ENCODE measurements at places on chromosomes 6 and 20.

DNA sequence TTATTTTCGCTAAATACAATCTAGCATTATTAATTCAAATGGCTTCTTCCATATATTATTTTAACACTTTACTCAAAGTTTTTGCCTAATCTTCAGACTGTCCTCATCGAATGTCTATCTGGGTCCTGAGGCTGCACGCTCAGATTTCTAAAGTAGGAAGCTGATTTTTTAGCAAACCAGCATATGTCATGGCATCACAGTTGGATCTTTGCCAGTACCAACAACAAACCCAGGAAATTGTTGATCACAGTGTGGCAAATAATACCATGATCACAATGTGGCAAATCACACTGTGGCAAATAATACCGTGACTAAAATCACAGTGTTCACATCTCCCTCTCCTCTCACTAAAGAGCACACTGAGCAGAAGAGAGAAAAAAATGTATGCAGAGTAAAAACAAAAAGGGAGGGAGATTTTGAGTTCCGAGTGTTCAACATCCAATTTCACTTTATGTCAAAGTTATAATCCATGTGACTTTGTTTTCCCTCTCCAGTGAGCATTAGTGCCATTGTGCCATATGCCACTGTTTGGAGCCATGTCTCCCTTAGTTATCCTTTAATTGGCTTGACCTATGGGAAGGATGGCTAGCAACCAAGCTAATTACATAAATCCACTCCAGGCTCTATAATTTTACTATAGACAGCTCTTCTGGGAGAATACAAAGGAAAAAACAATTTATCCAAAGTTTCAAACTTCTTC lies 1059.6 kb downstream of the HACE1 start:
- no peak for DNase-seq
- no peaks in the 10 kb centered on the region for H3K4me1 ChIP-seq
- H3K27me3 ChIP-seq: no peaks in the 10 kb centered on the region
- H3K4me3 ChIP-seq: no peak overlapping the region
- no peaks in the 10 kb centered on the region for H3K36me3 ChIP-seq

GRCh38 chr6:157840261-157840660 lies 17.2 kb downstream of the SNX9 start:
- no peaks in the 10 kb centered on the region for H3K27me3 ChIP-seq
- no peak overlapping the region for H3K27ac ChIP-seq

- DNase-seq: no peak
- H3K4me1 ChIP-seq: no peaks in the 10 kb centered on the region
- H3K36me3 ChIP-seq: no peaks in the 10 kb centered on the region
- H3K27me3 ChIP-seq: no peaks in the 10 kb centered on the region
- no peak overlapping the region for H3K27ac ChIP-seq
These were observed 1009.7 kb upstream of the GJE1 start for GRCh38 chr6:141123049-141123448.

- peaks cover 19% of the 10 kb centered on the region for H3K4me1 ChIP-seq
- H3K36me3 ChIP-seq: no peaks in the 10 kb centered on the region
- no peak for DNase-seq
- no peaks in the 10 kb centered on the region for H3K27me3 ChIP-seq
These were observed 59.2 kb upstream of the CD93 start for GRCh38 chr20:23145281-23145700.

GRCh38 chr6:165823609-165824326 lies 160.7 kb upstream of the PDE10A start:
- H3K36me3 ChIP-seq: no peaks in the 10 kb centered on the region
- DNase-seq: no peak
- H3K27ac ChIP-seq: no peak overlapping the region
- peaks cover 3% of the 10 kb centered on the region for H3K27me3 ChIP-seq
- no peaks in the 10 kb centered on the region for H3K4me1 ChIP-seq
- H3K4me3 ChIP-seq: no peak overlapping the region

- no peak for DNase-seq
- no peaks in the 10 kb centered on the region for H3K36me3 ChIP-seq
- H3K4me1 ChIP-seq: no peaks in the 10 kb centered on the region
- no peak overlapping the region for H3K27ac ChIP-seq
These were observed 17.9 kb downstream of the ABHD12 start for GRCh38 chr20:25372584-25373336.

- no peaks in the 10 kb centered on the region for H3K36me3 ChIP-seq
- H3K4me1 ChIP-seq: peaks cover 10% of the 10 kb centered on the region
- H3K27me3 ChIP-seq: no peaks in the 10 kb centered on the region
- no peak overlapping the region for H3K4me3 ChIP-seq
- H3K27ac ChIP-seq: no peak overlapping the region
These were observed 366.4 kb downstream of the BTBD9 start for GRCh38 chr6:38273325-38273724.

DNA sequence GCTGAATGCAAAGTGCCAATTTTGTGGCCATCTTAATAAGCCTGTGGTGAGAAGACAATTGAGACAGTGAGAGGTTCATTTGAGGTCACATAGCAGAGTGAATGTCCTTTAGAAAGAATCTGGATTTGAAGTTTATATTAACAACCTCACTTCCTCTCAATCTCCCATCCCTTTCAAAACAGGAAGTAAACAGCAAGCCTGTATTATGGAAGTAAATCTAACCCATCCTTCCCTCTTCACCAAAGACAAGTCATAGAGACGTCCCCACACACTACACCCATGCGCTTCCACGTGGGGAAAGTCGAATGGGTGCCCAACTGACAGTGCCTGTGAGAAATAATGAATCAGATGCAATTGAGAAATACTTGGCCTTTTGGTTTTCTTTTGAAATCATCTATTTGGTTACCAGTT lies 28.8 kb upstream of the CCND3 start:
- no peaks in the 10 kb centered on the region for H3K27me3 ChIP-seq
- H3K4me1 ChIP-seq: peaks cover 64% of the 10 kb centered on the region
- DNase-seq: peak; percentile 31
- peak overlapping the region; percentile 48 for H3K27ac ChIP-seq
- H3K36me3 ChIP-seq: peaks cover 10% of the 10 kb centered on the region
- no peak overlapping the region for H3K4me3 ChIP-seq

DNA sequence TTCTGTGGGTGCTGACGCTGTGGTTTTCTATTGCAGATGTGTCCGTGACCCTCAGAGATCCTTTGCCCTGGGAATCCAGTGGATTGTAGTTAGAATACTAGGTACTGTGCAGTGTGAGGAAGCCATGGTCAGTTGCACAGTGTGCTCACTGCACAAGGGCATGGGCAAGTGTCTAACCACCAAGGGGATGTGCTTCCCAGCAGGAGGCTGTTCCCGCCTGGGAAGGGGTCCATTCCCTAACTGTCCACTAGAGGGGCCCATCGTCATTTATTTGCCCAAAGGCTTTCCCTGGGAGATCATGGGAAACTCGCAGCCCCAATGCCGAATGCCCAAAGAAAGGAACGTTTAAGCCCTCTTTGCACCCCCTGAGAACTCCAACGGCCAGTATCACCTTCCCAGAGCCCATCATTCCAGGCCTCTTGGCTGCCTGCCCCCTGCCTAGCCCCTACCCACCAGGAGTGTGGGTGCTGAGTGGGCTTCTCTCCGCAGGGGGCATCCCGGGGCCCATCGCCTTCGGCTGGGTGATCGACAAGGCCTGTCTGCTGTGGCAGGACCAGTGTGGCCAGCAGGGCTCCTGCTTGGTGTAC lies 26.2 kb downstream of the SLCO4A1 start:
- H3K4me1 ChIP-seq: no peaks in the 10 kb centered on the region
- DNase-seq: peak; percentile 36
- no peak overlapping the region for H3K27ac ChIP-seq
- H3K4me3 ChIP-seq: no peak overlapping the region

- H3K36me3 ChIP-seq: no peaks in the 10 kb centered on the region
- peak; percentile 69 for DNase-seq
- no peak overlapping the region for H3K4me3 ChIP-seq
- H3K27me3 ChIP-seq: no peaks in the 10 kb centered on the region
- no peaks in the 10 kb centered on the region for H3K4me1 ChIP-seq
These were observed 30.1 kb upstream of the SLC16A10 start for GRCh38 chr6:111057074-111057752.

- no peak for DNase-seq
- no peaks in the 10 kb centered on the region for H3K36me3 ChIP-seq
- no peak overlapping the region for H3K4me3 ChIP-seq
- H3K27ac ChIP-seq: no peak overlapping the region
- no peaks in the 10 kb centered on the region for H3K4me1 ChIP-seq
These were observed 100.9 kb downstream of the FUT9 start for GRCh38 chr6:96116674-96117073.

GRCh38 chr6:70684794-70685493 lies 17.3 kb downstream of the SMAP1 start:
- H3K36me3 ChIP-seq: no peaks in the 10 kb centered on the region
- no peaks in the 10 kb centered on the region for H3K4me1 ChIP-seq
- no peak overlapping the region for H3K27ac ChIP-seq
- DNase-seq: no peak
- H3K4me3 ChIP-seq: no peak overlapping the region

GRCh38 chr6:38796850-38797249 lies 81.7 kb downstream of the DNAH8 start:
- no peak overlapping the region for H3K27ac ChIP-seq
- peaks cover 2% of the 10 kb centered on the region for H3K27me3 ChIP-seq
- DNase-seq: no peak

DNA sequence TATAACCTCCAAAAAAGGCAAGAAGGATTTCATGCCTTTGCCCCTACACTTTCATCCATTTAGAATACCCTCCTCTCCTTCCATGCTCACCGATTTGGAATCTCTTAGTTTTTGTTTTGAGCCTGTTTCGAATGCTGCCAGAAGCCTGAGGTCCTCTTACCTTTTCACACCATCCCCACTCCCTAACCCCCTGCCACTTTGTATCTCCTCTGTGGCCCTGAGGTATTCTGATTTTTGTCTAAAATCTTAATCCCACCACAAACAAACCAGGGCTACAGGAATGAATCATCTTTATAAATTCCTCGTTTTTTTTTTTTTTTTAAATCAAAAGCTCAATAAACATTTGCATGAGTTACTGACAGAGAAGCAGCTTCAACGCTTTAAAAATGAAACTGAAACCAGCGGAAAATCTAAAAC lies 1.6 kb upstream of the RPS12 start:
- no peaks in the 10 kb centered on the region for H3K27me3 ChIP-seq
- peaks cover 15% of the 10 kb centered on the region for H3K4me1 ChIP-seq
- no peak for DNase-seq
- H3K4me3 ChIP-seq: peak overlapping the region; percentile 83
- peak overlapping the region; percentile 88 for H3K27ac ChIP-seq

DNA sequence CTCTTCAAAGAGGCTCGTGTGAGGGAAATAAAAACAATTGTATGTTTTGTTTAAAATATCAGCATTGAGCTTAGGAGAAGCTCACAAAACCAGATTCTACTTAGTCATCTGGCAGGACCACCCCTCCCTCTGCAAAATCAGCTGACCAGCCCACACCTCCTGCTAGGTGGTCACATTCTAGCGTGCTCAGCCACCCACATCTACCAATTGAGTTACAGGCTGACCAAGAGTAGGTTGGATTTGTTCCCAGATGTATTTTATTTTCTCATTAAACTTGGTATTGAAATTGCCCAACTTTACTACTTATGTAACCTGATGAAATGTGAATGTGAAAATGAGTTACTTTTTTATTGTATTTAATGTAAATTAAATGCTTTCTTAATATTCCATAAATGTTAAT lies 56.2 kb downstream of the SLC22A2 start:
- no peaks in the 10 kb centered on the region for H3K27me3 ChIP-seq
- DNase-seq: no peak
- H3K4me3 ChIP-seq: no peak overlapping the region

GRCh38 chr6:29769336-29769735 lies 46.1 kb downstream of the HLA-F start:
- no peaks in the 10 kb centered on the region for H3K4me1 ChIP-seq
- H3K36me3 ChIP-seq: no peaks in the 10 kb centered on the region
- no peak for DNase-seq
- no peak overlapping the region for H3K27ac ChIP-seq
- H3K4me3 ChIP-seq: no peak overlapping the region

DNA sequence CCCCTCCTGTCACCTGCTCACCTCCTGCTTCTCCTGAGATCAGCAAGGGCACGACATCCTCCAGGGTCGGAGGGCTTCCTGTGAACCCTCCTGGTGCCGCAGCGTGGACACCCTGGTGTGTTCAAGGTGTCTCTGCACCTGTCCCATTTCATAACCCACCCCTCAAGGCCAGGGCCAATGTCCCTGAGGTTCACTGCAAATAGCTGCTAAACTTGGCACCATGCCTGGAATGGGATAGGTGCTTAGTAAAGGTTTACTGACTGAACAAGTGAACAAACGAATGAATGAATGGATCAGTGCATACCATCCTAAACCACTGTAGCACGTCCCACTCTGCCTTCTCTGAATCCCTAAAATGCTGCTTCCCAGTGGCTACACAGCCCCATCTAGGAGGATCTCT lies 35.0 kb downstream of the SIRPA start:
- DNase-seq: no peak
- H3K4me1 ChIP-seq: no peaks in the 10 kb centered on the region
- H3K4me3 ChIP-seq: no peak overlapping the region
- no peaks in the 10 kb centered on the region for H3K27me3 ChIP-seq
- H3K36me3 ChIP-seq: no peaks in the 10 kb centered on the region

GRCh38 chr6:10742251-10742650 lies 5.4 kb upstream of the TMEM14B start:
- H3K36me3 ChIP-seq: no peaks in the 10 kb centered on the region
- no peak for DNase-seq
- H3K27me3 ChIP-seq: no peaks in the 10 kb centered on the region
- H3K27ac ChIP-seq: no peak overlapping the region
- H3K4me1 ChIP-seq: peaks cover 5% of the 10 kb centered on the region

- no peaks in the 10 kb centered on the region for H3K36me3 ChIP-seq
- H3K4me3 ChIP-seq: no peak overlapping the region
- no peaks in the 10 kb centered on the region for H3K4me1 ChIP-seq
- no peak overlapping the region for H3K27ac ChIP-seq
- no peaks in the 10 kb centered on the region for H3K27me3 ChIP-seq
These were observed 397.5 kb downstream of the HDGFL1 start for GRCh38 chr6:22966691-22967422.

- no peaks in the 10 kb centered on the region for H3K27me3 ChIP-seq
- H3K4me1 ChIP-seq: peaks cover 25% of the 10 kb centered on the region
- no peak overlapping the region for H3K4me3 ChIP-seq
- DNase-seq: no peak
- H3K36me3 ChIP-seq: no peaks in the 10 kb centered on the region
- H3K27ac ChIP-seq: no peak overlapping the region
These were observed 2.7 kb downstream of the PTK6 start for GRCh38 chr20:63534427-63534830.

GRCh38 chr20:46004889-46005473 lies 3.7 kb upstream of the MMP9 start:
- H3K4me3 ChIP-seq: no peak overlapping the region
- peak overlapping the region; percentile 23 for H3K27ac ChIP-seq
- no peak for DNase-seq
- peaks cover 11% of the 10 kb centered on the region for H3K27me3 ChIP-seq
- no peaks in the 10 kb centered on the region for H3K36me3 ChIP-seq
- peaks cover 70% of the 10 kb centered on the region for H3K4me1 ChIP-seq

DNA sequence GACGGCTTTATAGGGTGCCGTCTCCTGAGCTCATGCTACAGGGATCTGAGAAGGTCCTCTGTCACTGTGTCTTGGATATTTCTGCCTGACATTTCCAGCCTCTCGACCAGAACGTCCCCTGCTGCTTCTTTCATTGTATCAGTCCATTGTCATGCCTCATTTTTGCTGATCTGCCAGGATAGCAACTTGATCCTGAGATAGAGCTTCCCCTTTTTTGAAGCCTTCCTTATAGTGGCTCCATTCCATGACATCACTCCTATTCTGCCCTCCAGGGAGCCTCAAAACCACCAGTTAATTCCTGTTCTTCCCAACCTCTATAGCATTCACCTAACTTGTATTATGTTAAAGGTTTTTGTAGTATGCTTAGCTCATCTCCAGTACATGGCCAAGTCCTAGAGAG lies 431.8 kb upstream of the NOX3 start:
- no peak for DNase-seq
- H3K27me3 ChIP-seq: no peaks in the 10 kb centered on the region
- H3K4me1 ChIP-seq: no peaks in the 10 kb centered on the region
- no peak overlapping the region for H3K4me3 ChIP-seq
- no peak overlapping the region for H3K27ac ChIP-seq
